Renal pelvis (tissue), 12 donors: ENCODE measurements at places on chromosomes 11 and 22. TPM values are rescaled to one million over a fixed set of nuclear protein-coding genes. Genes with fewer than 3 reads are reported as not detected.

DNA sequence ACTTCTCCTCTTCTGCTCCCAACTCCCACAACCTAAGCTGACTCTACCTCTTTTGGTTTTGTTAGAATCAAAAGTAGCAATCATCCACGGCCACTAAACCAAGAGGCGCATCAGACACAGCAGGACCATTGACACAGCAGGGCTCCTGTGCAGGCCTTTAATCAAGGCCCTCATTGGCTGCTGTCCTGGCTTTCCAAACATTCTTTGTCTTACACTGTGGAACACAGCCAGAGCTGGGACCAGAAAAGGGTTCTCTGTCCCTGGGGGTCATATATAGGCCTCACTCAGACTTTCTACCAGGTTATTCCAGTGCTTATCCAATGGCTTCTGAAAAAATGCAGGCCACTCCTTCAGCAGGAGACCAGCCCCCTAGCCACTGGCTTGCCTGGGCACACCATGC is 212.7 kb upstream of the NTM start:
- DNase-seq = no peak

Gene COX8A
- 336 TPM for polyA plus RNA-seq

GRCh38 chr11:109641549-109641948 is 219.6 kb downstream of the C11orf87 start:
- peak; percentile 71 for DNase-seq

DNA sequence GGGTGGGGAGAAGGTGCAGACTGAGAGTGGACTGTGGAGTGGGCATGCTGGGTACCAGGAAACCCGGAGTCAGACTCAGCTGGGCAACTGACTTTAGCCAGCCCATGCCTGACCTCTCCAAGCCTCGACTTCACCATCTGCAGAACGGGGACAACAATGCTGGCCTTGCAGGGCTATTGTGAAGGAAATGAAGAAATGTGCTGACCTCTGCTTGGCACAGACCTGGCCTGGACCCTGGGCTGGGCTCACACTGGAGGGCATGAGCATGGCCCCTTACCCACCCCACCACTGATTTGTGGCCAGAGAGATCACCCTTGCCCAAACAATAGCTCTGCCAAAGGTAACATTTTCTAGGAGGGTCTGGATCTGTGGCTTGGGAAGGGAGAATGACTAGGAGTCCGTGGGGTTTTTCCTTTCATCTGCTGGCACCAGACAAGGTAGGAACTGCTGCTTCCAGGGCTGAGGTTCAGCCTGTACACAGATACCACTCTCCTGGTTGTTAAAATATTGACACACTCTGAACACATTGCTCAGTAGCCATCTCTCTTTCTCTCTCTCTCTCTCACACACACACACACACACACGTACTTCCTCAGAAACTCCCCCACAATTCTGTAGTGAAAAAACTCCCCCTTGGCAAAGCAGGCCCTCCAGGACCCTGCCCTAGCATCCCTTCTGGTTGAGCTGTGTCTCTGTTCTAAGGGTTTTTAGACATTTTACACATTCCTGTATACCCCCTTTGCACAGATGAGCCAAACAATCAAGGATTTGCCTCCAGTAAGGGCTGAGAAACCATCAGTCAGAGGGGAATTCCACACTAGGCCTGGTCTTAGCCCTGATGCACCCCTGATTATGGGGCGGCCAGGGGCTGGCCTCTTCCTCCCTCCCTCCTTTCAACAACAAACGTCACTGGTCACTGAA is 1.0 kb downstream of the MOGAT2 start:
- no peak for DNase-seq

DNA sequence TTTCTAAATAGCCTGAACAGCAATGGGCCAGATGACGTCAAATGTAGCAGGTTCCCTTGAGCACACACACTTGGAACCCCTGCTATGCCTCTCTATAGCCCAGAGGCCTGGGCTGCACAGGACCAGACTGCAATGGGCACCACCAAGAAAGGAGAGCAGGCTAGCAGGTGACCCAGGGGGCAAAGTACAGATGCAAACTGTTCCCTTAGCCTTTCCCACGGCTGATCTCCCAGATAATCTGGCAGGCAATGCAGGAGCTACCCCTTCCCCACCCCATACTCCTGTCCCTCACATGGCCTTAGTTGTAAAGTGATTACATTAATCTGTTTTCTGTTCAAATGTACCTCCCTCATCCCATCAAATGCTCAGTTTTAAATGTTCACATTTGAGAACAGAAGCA is 41.3 kb downstream of the SMCO4 start:
- no peak for DNase-seq

Gene LDHAL6A
- polyA plus RNA-seq = 1.5 TPM

DNA sequence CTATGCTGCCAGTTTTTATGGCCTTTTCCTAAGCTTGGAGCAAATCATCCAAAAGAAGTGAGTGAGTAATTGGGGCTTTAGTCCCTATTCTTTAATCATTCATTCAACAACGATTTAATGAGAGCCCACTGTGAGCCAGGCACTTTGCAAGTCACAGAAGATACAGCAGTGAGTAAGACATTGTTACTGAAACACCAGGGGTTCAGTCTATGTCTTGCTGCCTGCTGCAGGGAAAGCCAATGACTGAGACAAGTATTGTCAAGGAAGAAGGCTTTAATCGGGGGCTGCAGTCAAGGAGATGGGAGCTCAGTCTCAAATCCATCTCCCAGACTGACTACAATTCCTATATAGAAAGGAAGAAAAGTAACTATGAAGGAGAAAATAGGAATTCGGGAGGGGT is 228.3 kb downstream of the FAM181B start:
- DNase-seq = no peak

DNA sequence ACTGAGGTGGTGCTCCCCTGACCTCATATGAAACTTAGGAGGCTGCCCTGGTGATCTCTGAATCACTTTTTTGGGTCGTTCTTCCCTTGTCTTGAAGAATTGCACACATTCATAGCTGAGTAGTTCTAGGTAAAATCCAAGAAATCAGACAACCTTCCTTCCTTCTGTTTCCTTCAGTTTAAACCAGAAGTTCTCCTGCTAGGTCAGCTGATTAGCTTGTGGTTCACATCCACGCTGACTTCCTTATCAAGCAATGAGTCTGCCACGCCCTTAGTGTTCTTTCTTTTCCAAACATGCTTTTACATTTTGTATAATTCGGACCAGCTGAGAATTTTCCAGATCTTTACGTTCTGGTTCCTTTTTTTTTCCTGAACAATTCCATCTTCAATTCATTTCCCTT is 892.8 kb downstream of the NTM start:
- DNase-seq = no peak

DNA sequence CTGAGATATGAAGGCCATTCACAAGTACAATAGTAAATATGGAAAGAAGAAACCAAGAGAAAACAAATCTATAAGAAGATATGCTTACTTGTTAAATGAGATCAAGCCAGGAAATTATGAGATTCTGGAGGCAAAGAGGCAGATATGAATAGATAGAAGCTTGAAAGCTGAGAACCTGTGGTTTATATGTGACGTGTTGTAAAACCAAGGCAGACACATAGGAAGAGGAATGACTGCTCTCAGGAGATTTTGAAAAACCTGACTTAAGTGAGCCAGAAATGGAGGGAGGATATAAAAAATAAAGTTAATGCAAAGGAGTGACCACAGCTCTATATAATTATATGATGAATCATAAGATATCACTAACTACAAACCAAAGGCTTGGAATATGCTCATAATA is 1160.5 kb upstream of the CNTN5 start:
- DNase-seq = no peak

GRCh38 chr22:19482297-19482696 is 2.6 kb downstream of the CDC45 start:
- no peak for DNase-seq

DNA sequence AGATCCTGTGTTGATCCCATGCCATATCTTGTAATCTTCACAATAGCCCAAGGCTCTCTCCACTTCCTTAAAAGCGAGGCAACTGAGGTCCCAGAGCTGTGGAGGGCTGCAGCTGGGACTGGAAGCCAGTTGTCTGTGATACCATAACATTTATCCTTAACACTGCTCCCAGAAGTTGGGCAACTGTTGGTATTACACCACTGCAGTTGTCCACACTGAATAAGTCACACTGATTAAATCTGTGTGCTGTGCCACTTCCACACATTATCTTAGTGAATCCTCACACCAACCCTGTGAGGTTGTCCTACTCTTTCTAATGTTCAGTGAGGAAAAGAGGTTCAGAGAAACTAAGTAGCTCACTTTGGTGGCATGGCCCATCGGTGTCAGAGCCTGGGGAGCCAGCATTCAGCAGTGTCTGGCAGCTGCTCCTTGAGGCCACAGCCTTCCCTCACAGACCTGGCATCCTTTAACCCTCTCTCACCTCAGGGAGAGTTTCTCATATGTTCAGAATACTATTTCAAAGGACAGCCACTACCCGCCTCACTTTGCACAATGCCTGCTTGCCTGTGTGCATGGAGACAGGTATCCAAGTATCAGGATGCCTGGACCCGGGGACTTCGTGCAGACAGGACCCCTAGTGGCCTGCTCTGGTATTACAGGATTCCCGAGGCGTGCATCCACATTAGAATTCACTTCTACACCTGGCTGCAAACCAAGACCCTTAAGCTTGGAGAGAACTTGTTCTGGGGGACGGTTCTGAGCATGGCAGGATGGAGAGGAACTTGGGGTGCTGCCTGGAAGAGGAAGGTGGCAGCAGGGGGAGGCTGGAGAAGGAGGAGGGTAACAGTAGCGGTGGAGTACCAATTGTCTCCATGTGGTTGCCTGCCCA is 221.9 kb upstream of the TBCEL start:
- DNase-seq = peak; percentile 54

DNA sequence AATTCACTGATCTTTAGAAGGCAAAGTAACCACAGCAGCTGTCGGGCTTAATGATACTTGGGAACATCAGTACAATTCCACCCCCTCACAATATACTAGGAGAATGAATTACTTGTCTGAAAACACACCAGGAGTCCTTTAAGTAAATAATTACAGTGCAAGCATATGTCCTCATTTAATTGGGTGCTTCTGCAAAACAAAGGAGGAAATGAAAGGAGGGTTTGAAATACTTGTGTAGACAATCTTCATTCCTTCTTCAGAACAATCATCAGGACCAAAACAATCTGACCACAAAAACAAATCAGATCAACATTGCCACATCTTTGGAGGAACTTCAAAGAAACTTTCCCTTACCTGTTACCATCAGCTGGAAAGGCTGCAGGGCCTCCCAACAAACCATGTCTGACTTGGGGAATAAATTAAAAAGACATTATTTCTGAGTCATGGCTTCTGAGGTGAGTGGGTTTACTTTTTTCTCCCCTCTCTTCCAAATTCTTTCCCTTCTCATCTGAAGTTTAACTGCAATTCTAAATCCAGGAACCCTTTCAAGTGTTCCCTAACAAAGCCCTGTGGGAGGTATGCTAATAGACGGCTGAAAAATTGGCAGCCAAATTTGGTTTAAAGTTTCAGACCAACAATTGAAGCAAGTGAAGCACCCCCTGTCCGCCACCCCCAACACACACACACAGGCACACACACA is 12.5 kb upstream of the CCDC117 start:
- DNase-seq = no peak

GRCh38 chr11:122847466-122847865 is 9.2 kb downstream of the CRTAM start:
- no peak for DNase-seq

- DNase-seq = no peak
Measured at GRCh38 chr22:46537225-46537945, at the start of gene CELSR1. TSS of gene CELSR1 (minus strand) at chr22:46537620. CDS start at chr22:46537170, 450 bp downstream.

Gene GGTLC2
- not detected for polyA plus RNA-seq

DNA sequence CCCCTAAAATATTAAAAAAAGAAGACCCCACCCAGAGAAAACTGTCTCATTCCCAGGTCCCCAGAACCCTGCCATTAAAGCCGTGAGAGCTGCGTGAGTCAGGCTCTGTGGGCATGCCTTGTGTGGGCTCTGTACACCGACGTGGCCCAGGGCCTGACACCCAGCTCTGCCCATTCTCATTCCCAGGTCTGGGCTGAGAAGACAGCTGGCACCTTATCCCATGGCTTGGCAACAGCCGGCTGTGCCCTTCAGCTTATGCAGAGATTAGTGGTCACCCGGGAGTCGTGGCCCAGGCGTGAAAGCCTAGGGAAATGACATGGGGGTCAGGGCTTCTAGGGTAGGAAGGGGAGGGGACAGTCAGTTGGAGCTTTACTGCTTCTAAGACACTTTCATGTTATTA is 31.9 kb downstream of the OTOG start:
- DNase-seq = no peak

GRCh38 chr11:16839821-16840220 is 101.4 kb downstream of the C11orf58 start:
- no peak for DNase-seq

Gene MYO7A
- polyA plus RNA-seq = 2.9 TPM

DNA sequence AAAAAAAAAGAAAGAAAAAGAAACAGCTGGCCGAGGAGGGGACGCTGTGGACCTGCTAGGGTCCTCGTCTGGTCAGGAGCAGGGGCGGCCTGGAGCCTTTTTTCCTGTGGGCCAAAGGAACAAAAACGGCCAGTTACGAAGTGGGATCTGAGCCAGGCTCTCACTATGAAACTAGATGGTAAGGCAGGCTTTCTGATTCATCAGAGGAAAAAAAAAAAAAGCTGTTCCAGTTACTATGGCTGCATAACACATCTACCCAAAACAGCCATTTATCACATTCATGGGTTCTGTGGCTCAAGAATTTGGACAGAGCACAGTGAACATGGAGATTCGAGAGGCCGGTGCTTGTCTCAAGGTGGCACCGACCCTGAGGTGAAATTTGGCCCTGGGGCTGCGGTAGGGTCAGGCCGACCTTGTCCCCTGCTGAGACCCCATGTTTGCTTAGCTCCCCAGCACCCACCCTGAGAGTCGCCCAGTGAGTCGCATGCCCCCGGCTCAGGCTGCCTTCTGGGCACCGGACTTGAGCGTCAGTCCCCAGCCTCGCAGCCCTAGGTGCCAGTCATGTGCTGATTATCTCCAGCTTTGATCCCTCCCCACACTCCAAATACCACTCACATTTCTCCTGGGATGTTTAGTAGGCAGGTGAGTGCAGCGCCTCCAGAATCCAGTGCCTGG is 34.2 kb downstream of the MRGPRD start:
- DNase-seq = peak; percentile 79

- no peak for DNase-seq
Measured at GRCh38 chr11:29310725-29311342, 706.0 kb downstream of the KCNA4 start.

DNA sequence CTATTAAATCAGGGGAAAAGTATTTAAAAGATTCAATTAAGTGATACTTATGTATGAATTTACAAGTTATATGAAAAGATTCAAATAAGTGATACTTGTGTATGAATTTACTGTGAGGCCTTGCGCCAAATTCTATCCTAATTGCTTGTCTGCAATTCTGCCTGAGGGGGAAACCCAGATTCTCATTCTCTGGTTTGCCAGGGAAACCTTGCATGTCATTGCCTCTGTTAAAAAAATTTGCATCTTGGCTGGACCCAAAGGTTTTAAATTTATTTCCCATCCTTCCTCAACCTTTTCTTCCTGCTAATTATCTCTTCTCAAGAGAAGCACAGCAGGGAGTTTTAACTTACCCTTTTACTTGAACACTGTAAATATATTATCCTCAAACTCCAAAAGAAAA is 13.8 kb downstream of the OLFML1 start:
- DNase-seq = no peak

Gene MMP10
- polyA plus RNA-seq = 0.11 TPM

GRCh38 chr11:44145011-44145775 is 49.7 kb downstream of the EXT2 start:
- no peak for DNase-seq

Gene UBQLN3
- not detected for polyA plus RNA-seq

Gene ZP1
- polyA plus RNA-seq = 0.10 TPM
